ENCODE measurements at places on chromosomes 7 and 10. TPM values are rescaled to one million over a fixed set of nuclear protein-coding genes. Genes with fewer than 3 reads are reported as not detected.

GRCh38 chr7:56537952-56538351 is 421.7 kb upstream of the NUPR2 start:
- no peak for DNase-seq

GRCh38 chr10:76456197-76456596 is 1024.8 kb downstream of the LRMDA start:
- DNase-seq = no peak

- DNase-seq = no peak
These were observed 23.1 kb downstream of the NRBF2 start for GRCh38 chr10:63156236-63156635.

CYP3A7 gene
- not detected for polyA plus RNA-seq

PRSS37 gene
- polyA plus RNA-seq = not detected

- DNase-seq = no peak
These were observed 2.0 kb downstream of the MRPL43 start for GRCh38 chr10:100985336-100985735.

DNA sequence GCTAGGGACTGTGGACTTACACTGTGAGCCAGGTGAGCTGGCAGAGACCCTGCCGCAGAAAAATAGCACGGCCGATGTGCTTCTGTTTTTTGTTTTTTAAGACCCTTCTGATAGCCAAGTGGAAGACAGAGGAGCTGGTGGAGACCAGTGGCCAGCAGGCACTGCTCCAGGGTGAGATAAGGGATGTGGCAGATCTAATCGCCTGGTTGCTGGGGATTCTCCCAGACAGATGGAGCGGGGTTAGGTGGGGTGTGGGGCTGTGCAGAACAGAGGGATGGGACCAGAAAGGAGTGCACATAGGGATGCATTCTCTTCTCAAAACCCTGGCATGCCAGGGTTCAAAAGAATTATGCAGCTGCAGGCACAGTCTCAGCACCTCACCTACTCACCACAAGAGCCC is 82.2 kb downstream of the VOPP1 start:
- no peak for DNase-seq
